ENCODE measurements at places on chromosomes 5 and 9.

- no peak for DNase-seq
Observed at GRCh38 chr9:131226226-131226625, 50.1 kb downstream of the FAM78A start.

DNA sequence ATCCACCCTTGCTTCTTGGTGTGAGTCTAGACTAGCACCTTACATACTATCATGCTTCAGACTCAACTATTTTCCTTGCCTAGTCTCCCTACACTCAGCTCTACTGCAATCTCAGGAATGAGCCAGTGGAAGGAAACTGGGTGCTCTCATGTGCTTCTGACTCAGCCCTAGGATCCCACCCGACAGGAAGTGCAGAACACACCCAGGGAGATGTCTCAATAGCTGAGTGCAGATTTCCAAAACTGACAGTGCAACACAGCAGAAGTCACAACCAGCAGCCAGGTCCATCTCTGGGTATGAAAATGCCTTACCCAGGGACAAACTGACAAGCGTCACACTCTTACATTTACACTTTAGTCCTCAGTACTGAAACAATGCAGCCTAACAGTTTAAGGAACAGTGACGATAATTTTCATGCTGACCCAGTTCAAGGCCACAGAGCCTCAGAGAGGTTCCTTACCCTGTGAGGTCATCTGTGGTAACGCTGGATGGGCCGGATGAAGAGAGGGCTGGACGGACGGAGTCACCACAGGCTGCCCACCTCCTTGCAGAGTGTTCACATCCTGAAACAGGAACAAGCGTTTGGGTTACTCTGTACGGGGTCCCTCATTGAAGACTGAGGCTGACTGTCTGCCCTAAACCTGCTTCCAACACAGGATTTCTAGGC lies 33.0 kb downstream of the FKBP15 start:
- no peak for DNase-seq

DNA sequence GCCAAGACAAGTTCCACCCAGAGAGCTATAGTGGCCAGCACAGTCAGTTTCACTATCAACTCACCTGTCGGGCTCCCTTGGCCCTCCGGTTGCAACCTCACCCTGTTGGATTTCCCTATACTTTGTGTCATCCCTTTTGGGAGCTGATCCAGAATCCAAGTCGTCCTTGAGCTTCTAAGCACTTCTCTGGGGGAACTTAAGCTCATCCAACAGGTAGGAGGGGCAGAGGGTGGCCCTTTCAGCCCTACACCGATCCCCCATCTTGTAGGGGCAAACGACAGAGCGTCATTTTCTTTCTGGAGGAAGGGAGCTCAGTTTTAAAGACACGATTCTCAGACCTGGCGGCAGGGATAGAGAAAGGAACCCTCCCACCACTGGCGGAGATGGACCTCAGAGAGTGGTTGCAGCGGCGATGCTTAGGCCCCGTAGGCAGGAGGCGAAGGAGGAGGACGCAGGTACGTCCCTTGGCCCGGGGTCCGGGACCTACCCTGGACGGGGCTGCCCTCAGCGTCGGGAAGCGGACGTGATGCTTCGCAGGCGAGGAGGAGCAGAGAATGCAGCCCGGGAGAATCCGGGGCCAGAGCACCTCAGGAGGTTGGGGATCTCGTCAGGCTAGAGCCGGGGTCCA lies 519 bp downstream of the ZER1 start:
- peak; percentile 30 for DNase-seq

GRCh38 chr5:30866142-30866541 lies 327.3 kb upstream of the CDH6 start:
- no peak for DNase-seq

DNA sequence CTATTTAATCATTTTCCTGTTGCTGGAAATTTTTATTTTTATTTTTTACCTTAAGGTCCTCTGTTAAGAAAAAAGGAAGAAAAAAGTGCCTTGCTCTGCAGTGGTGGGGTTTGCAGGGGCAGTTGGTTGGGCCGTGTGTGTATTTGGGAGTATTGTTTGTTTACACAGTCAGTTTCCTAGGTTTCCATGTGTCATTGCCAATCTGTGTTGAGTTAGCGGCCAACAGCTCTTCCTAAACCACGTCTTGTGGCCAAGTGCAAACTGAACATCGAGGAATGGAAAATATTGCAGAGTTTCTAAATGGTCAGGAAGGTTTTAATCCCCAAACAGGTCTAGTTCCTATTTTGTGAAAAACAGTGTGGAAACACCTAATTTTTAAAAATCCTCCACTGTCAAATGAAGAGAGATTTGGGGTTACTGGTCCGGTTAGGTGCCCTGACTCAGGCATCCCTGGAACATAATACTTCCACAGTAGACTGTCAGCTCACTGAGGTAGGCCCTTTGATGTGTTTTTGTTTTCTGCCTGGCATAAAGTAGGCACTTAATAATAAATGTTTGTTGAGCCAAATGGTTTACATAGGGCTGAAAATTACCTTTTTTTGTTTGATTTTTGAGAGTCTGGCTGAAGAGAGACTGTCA lies 37.0 kb downstream of the MAMDC2 start:
- peak; percentile 52 for DNase-seq

DNA sequence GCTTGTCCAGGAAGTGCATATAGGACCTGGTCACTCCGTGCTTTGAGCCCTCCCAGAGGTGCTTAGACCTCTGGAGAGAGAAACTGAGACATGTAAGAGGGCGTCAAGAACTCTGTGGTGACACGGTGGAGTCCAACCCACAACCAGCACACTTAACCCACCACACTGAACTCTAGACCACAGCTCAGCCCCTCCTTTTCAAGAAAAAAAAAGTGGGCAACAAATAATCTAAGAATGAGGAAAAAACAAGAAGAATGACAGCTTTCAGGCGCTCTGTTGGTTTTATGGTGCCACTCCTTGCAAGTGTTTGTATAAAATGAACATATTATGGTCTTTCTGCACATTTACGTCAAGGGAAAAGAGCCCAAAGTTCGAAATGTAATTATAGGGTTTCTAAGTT lies 50.2 kb upstream of the SNAPC3 start:
- no peak for DNase-seq

- peak; percentile 67 for DNase-seq
Observed at GRCh38 chr5:1161108-1161832, 40.1 kb upstream of the SLC6A19 start.

DNA sequence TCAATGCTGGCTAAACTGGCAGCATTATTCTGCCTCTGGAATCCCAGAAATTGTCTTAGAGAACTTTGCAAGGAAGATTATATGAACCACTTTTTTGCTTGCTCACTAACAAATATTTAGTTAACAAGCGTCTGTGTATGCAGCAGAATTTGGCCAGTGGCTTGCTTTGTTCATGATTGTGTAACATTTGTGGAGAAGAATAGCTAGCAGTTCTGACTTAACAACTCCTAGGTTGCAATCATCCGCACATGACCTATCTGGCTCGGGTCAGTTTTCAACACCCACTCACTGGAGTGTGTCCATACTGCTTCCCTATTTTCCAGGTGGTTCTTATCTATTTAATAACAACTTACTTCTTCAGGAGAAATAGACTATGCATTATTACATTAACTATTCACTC lies 98.5 kb downstream of the SNX18 start:
- DNase-seq = no peak

DNA sequence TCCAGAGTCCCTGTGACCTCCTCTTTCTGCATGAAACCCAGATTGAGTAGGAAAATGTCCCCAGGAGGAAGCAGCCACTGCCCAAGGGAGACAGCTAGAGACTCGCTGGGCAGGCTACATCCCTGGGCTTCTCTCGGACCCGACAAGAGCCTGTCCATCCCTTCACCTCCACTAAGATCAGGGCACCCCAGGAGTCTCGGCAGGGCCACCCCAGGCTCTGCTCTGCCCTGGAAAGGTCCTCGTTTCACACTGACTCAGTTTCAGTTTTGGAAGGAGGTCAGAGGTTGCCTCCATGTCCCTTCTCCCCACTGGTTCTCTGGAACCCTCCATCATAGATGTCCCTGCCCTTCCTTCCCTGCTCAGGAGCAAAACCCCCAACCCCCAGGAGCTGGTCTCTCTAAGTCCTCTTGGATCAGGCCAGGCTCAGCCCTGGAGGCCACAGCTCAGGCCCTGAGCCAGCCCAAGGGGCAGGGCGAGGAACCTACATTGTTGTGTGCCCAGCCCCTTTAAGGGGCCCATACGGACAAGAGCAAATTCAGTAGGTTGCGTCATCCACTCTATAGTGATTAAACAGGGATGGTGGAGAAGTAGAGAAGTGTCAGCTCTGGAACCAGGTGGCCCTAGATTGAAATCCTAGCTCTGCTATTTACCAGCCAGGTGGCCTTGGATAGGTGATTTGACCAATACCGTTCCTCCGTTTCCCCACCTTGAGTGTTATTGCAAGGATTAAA lies 37.4 kb downstream of the C9orf50 start:
- DNase-seq = no peak

- no peak for DNase-seq
Observed at GRCh38 chr9:136784997-136785361, 6.2 kb upstream of the TMEM141 start.

GRCh38 chr5:103851091-103851490 lies 288.5 kb upstream of the NUDT12 start:
- DNase-seq = no peak

DNA sequence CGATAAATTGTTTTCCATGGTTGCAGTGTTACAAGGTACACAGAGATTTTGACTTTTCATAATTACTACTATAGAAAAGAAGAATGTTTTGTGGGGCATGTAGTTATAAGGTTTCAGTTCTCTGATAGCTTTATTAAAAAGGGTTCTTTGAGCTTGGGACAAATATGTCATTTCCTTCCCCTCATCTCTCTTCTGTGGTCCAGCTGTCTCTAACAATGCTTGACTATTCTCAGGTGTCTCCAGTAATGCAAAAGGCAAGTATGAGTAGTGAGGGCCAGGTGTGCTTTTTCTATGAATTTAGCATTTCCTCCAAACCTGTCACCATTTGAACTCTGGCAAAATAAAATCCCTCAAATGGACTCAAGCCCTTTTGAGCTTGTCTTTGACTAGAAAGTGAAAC lies 84.3 kb downstream of the SLF1 start:
- no peak for DNase-seq

DNA sequence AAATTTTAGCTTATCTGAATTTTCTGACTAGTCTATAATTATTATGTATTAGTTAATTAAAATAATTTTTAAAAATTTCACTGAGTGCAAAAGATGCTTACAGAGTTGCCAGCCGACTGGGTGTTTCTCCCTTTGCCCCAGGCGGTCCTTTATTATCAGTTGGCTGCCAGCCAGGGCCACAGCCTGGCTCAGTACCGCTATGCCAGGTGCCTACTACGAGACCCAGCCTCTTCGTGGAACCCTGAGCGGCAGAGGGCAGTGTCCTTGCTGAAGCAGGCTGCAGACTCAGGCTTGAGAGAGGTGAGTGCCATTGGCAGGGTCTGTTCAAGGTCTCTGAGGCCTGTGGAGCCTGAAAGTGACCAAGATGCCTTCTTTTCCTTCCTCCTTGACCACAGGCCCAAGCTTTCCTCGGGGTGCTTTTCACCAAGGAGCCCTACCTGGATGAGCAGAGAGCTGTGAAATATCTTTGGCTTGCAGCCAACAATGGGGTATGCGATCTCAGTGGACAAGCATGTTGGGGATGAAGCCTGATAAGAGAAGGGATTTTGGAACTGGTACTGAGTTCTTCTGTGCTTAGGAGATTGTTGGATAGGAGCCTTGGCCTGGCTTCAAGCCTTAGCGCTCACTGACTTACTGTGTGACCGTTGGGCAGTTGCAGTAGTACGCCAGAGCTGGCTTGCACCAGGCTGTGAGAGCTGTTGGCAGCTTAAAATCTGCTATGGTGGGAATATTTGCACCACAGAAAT lies 10.6 kb downstream of the DELE1 start:
- DNase-seq = peak; percentile 96

DNA sequence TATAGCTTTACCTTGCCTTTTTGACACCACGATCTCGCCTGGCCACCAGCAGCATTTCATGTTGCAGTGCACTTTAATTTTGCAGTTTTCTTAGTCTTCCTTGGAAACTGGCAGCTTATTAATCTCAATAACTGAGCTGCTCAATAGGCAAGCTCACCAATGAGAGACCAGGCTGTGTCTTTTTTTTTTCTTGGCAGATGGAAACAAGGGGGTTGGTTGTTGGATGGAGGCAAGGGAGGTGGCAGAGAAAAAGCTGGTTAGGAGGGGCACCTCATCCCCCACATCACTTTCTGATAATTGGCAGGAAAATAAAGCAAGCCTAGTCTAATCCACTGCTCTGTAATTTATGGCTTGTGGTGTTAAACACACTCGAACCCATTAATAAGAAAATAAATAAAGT lies 324.5 kb upstream of the WWC1 start:
- DNase-seq = no peak

DNA sequence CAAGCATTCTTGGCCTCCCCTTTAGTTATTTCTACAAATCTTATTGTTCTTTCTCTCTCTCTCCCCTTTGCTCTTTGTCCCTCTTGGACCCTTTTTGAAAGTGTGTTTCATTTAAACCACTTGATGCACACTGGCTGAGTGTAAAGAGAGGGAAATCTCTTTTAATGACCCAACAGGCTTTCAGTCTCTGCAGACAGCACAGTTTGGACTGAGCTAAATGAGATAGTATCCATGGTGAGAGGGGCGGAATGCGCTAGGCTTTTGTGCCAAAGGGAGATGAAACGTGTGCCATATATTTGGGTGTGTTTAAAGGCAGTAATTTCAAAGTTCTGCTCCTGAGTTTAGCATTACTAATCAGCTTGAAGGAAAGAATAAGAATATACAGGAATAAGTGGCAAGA lies 184.9 kb downstream of the PCSK1 start:
- DNase-seq = no peak

DNA sequence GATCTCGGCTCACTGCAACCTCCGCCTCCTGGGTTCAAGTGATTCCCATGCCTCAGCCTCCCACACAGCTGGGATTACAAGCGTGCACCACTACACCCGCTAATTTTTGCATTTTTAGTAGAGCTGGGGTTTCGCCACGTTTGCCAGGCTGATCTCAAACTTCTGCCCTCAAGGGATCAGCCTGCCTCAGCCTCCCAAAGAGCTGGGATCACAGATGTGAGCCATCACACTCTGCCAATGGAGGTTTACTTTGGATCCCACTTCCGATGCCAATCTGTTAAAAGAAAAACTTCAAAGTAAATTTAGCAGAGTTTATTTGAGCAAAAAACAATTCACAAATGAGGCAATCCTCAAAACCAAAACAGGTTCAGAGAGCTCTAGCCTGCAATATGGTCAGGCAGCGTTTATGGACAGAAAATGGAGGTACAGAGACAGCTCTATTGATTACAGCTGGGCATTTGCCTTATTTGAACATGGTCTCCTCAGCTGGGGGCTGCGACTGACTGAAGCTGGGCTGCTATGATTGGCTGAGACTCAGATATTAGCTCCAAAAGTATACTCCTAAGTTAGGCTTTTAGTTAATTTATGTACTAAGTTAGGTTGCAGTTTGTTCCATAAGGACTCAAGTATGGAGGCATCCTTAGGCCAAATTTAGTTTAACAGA lies 18.6 kb upstream of the UBTD2 start:
- no peak for DNase-seq

- no peak for DNase-seq
Observed at GRCh38 chr5:19986031-19986619, 1.9 kb downstream of the CDH18 start.

DNA sequence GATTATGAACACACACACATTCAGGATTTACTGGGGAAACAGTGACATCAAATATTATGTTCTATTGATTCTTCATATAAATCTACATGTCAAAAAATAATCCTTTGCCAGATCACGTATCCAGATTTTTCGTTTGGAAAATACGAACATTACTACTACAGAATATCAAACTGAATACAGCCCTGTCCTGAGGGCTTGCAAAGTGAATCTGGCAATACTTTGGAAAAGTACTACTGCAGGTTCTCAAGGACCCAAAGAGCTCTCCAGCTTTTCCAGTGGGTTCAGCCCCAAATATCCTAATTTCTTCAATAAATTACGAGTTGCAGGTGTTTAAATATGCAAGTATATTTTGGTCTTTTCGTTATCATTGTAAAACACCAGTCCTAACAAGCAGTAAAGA lies 411 bp upstream of the NDUFS4 start:
- DNase-seq = peak; percentile 13

GRCh38 chr5:1343931-1344901 lies 683 bp downstream of the CLPTM1L start:
- no peak for DNase-seq

All from NCI-H345 (cell line).